Stimulated activated CD4-positive, alpha-beta T cell treated with anti-CD3 and anti-CD28 coated beads, TNF-alpha, amount 100 ng/mL, for 4 hours (primary cell): ENCODE measurements at places on chromosomes 4 and X.

DNA sequence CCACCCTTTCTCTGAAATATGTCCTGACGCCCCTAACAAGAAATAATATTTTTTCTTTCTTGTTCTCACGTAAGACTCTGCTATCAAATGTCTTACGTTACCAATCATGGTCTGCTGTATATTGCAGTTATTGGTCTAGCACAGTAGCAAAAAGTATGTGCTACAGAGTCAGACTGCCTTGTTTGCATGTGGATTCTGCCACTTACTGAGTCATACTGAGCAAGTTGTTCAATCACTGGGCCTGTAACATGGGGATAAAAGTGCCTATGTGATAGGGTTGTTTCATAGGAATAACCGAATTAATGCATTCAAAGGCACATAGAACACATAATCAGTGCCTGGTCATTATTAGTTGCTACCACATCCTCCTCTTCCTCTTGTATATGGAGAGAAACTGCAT is 14.1 kb downstream of the RPGR start:
- no peak for DNase-seq

GRCh38 chr4:100742045-100742444 is 224.2 kb upstream of the EMCN start:
- DNase-seq: no peak

DNA sequence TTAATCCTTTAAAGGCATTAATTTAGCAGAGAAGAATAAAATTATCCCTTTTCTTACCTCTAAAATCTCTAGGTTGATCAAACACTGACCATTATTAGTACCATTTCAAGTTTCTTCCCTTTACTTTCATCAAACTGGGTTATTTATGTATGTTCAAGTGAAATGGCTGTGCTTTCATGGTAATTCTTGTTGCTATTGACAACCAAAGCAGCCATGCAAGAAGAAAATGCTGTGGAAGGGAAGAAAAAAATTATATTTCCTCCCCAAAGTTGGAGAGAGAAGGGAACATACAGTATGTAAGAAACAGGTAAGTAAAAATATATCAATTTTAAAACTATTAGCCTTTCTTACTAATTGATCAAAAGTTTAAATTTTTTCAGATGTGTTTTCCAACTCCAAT is 16.2 kb downstream of the NPNT start:
- no peak for DNase-seq

DNA sequence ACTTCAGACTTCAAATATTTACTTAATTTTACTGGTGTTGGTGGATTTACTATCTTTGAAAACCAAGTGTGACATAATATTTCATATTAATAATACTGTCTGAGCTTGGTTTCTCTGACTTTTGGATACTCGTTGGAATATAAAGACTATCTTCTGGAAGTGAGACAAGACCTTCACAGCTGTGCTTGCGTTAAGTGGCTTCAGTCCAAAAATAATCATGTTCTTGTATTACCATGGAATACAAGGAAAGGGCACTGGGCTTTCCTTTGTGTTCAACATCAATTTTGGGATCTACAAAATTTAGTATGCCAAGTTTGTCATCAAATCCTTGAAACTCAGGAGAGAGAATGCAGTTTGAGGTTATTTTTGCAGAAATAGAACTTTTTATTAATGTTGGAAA is 712.4 kb upstream of the LCORL start:
- DNase-seq: no peak

DNA sequence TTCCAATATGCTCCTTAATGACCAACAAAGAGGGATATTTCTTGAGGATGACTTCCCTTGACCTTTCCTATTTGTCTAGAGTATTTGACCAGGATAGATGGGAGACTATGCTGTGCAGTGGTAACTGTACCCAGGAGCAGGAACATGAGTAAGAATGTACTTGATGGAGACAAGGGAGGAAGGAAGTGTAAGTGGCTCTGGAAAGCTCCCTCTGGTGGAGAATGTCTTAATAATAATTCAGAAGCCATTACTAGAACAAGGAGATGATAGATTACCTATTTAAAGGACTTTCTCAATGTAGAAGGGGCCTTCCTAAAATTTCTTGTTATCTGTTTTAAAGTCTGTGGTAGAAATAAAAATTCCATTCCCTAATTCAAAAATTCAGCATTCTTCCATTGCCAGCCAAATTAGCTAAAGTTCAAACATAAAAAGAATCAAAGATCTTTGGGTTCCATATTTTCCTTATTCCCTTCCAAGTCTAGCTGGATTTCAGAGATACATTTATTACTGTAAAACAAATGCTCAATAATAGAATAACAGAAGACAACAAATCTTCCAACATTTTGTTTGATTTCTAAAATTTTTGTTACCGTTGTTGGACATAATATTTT is 83.8 kb downstream of the GRID2 start:
- no peak for DNase-seq

GRCh38 chr4:5447755-5448154 is 260.6 kb downstream of the EVC2 start:
- DNase-seq: no peak

DNA sequence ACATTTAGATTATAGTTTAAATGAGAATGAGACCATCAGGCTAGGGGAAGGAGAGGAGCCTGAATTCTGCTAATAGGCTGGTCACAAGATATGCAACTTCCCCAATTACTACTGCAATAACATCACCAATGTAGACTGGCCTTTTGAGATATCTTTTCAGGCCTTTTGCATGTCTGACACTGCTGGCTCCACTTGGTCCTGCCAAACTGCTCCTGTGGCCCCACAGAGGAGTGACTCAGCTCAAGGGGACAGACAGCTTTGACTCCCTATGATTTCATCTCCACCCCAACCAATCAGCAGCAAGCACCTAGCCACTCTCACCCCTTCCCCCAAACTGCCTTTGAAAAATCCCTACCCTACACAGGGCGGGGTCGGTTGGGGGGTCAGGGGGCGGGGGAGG is 22.8 kb downstream of the GPRIN3 start:
- no peak for DNase-seq

DNA sequence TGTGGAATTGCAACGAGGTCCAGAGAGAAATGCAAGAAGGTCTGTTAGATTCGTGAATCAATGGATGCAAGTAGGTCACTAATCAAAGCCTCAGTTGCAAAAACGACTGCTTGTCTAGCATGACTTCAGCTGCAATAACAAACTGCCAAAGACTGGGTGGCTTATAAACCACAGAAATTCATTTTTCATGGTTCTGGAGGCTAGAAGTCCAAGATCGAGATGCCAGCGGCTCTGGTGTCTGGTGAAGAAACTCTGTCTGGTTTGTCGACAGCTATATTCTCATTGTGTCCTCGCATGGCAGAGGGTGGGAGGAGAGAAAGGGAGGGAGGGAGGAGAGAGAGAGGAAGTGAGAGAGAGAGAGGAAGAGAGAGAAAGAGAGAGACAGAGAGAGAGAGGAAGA is 114.7 kb downstream of the MXRA5 start:
- DNase-seq: no peak

DNA sequence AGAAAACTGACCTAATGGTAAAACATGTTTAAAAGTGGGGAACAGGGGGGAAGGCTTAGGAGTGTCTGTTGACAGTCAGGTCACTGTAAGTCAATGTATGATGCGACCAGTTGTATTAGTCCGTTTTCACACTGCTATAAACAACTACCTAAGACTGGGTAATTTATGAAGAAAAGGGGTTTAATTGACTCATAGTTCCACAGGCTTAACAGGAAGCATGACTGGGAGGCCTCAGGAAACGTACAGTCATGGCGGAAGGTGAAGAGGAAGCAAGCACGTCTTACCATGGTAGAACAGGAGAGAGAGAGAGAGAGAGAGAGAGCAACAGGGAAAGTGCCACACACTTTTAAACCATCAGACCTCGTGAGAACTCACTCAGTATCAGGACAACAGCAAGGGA is 13.0 kb upstream of the PLAC1 start:
- DNase-seq: no peak

GRCh38 chr4:62550121-62550520 is 1350.0 kb downstream of the ADGRL3 start:
- no peak for DNase-seq

GRCh38 chrX:154833746-154834274 is 652 bp downstream of the SMIM9 start:
- no peak for DNase-seq

- no peak for DNase-seq
Observed at GRCh38 chr4:3022112-3022511, 52.2 kb downstream of the HTT-AS start.

DNA sequence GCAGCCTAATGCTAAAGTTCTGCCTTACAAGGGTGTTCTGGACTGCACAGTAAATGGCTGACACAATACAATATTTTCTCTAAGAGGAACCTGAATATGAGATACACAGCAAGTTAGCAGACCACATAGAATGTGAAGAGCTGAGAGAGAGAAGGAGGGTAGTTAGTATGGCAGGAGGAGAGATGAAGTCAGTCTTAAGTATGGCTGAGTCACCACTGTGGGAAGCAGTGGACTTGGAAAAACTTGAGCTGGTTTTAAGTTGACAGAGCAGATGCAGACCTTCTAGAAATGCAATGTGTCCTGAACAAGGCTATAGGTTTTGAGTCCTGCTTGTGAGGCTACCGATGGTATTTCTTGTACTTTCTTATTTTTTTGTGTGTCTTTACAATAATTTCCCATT is 172.5 kb downstream of the SH2D1A start:
- no peak for DNase-seq

GRCh38 chrX:134512566-134512965 is 52.6 kb downstream of the HPRT1 start:
- DNase-seq: no peak

DNA sequence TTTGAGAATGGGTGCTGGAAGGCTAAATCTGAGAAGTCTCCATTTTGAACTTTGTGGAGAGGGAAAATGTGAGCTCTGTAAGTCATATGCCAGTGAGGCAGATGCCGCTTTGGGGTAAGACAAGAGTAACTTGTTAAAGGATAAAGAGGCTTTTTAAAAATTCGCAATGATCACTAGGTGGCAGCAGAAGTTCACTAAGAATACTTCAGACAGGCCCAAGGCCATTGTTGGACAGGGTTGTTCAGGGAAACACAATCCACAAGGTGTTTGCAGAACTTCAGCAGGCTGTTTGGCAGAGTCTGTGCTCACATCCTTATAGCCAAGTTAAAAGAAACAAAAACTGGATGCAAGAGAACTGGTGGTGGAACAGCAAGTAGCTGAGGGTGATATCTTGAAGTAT is 13.7 kb upstream of the PIGA start:
- DNase-seq: no peak

- DNase-seq: no peak
Observed at GRCh38 chrX:127128282-127128681, 308.8 kb downstream of the PRR32 start.

DNA sequence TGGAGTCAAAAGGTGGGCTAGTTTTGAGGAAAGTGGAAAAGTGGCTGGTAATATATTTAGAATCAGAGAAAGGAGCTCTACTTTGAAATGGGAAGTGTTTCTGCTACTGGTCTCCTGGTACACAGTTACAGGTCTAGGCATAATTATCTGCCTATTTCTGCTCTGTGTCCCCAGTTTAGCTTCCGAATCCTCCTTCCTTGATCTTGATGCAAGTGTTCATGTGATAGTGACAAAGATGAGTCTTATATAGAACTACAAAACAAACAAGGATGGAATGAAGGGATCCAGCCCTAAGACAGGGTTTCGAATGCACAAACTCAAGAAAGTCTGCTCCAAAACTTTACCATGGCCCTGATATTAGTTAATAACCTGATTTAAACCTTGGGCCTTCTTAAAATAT is 580.2 kb downstream of the INPP4B start:
- no peak for DNase-seq

GRCh38 chr4:95155759-95156451 is 392.9 kb downstream of the UNC5C start:
- DNase-seq: no peak

- no peak for DNase-seq
Observed at GRCh38 chr4:97548943-97549583, 594.2 kb downstream of the STPG2 start.
